ENCODE measurements at places on chromosomes 1 and 21. TPM values are rescaled to one million over a fixed set of nuclear protein-coding genes. Genes with fewer than 3 reads are reported as not detected.

DNA sequence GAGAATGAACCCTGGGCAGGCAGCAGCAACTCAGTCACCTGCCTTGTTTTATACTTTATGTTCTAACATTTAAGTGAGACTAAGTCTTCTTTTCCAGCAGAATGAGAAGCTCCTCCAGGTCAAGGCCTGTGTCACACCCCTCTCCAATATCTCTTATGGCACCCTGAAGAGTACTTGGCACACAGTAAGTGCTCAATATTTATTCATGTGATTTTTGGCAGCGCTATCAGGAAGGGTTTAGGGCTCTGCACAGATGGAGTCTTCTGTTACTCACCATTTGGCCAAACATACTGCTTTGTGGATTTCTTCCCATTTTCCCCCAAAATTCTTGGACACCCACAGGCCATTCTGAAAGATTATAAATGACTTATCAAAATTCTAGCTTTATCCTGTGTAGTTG, 43.8 kb upstream of the MYBPHL start:
- no peak for DNase-seq

- no peak for DNase-seq
Observed at GRCh38 chr1:163347106-163347505, 25.4 kb downstream of the NUF2 start.

DNA sequence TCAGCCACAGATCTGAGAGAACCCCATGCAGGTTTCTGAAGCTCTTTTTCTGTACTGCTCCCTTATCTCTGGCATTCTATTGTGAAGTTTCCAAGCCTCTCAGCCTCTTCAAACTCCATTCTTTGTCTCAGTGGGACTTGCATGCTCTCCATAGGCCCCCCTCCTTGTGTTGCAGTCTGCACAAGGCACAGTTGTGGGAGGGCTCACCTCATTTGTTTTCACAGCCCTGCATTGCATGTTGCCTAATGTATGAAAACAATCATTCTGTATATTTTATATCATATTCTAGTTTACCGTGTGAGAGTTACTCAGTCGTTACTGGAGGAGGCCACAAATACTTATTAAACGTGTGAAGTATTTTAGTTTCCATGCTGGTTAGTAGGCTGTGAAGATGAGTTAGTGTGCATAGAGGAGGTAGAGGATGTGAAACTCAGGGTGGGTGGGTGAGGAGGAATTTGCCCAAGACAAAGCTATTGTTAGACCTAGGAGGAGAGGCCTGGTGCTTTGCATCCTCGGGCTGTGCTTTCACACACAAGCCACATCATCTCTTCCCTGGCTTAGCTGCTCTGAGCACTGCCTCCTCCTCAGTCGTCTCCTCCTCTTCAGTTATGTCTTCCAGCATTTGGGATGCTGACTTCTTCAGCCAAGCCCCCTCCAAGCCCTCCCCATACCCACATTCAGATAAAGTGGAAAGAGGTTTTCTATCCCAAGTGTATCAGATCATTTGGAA, 7.8 kb upstream of the CHI3L2 start:
- DNase-seq: no peak

Gene IGSF3
- 5.2 TPM for total RNA-seq

Gene DIPK1A
- total RNA-seq: 7.5 TPM

Gene RNF220
- 45.6 TPM for total RNA-seq

All from cardiac septum (tissue), 1 donor.